Stomach (tissue), 19 donors: ENCODE measurements at places on chromosomes 11 and 22. TPM values are rescaled to one million over a fixed set of nuclear protein-coding genes. Genes with fewer than 3 reads are reported as not detected.

Gene CYP2R1
- 38.2 TPM for total RNA-seq

Gene MIAT
- total RNA-seq = 5.1 TPM

Gene TRIM29
- total RNA-seq = 2.3 TPM

Gene TSPAN32
- not detected for total RNA-seq

Gene OR6A2
- not detected for total RNA-seq

DNA sequence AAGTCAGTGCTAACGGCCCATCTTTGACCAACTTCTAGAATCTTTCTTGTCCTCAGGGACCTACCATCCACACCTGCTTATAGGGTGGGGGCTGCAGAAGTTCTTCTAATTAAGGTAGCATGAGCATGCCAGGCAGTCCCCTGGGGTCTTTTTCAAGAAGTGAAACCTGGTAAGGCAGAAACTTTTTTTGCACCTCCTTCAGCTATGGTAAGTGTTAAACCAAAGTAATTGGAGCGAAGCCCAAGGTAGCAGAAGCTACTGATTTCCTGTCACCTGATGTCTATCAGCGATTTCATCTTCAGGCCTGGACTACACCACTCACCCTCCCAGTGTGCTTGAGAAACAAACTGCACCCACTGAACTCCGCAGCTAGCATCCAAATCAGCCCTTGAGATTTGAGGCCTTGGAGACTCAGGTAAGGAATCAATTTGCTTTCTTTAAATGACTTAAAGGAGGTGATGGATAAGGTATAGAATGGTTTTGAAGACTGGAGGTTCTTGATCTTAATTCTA, at the start of gene MS4A1:
Gene MS4A1 (plus strand): TSS at position 317 of the 512 bp plus-strand sequence. CDS start 6,528 bp downstream, outside the sequence.
- peak; percentile 18 for DNase-seq

DNA sequence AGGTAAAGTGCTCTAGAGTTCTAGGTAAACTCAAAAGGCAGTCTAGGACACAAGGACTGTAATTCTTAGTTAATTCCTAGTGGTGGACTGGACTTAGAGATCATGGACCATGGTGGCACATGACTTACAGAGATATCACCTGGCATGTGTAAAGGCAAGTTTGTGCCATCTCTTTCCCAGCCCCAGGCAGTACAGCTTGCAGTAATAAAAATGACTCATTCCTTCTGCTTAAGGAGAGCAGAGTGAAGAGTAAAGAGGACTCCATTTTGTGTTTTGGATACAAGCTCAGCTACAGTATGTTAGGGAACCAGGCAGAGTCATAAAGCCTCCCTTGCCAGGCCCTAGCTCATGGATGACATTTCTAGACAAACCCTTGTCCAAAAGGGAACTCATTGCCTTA, 629.9 kb downstream of the JRKL start:
- DNase-seq = no peak

GRCh38 chr22:20424932-20425565, 12.6 kb downstream of the SCARF2 start:
- DNase-seq = peak; percentile 86

DNA sequence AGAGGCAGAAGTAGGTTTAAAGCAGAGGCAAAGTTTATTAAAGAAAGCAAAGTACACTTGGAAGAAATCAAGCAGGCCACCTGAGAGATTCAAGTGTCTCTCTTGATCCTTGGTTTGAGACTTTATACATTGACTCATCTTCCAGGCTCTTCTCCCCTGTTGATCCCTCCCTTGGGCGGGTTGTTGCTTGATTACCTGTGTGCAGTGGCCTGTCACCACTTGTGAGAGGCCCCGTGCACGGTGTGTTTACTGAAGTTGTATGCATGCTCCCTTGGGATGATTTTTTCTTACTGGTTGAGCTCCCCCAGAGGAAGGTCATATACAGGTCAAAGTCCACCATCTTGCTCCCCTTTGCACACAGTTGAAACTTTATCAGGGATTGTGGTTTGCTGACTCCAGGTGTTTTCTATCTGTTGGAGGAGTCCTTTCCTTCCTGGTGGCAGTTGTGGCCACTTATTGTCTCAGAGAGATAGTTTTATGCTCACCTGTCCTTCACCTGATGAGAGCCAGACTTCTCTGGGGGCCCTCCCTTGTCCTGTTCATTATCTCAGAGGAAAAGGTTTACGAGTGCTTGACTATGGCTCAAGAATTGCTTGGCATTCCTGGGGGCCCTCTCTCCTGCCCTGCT, 16.3 kb upstream of the RBMXL2 start:
- DNase-seq = no peak

- DNase-seq = peak; percentile 82
Observed at GRCh38 chr22:49953027-49953679, 7.4 kb upstream of the PIM3 start.

DNA sequence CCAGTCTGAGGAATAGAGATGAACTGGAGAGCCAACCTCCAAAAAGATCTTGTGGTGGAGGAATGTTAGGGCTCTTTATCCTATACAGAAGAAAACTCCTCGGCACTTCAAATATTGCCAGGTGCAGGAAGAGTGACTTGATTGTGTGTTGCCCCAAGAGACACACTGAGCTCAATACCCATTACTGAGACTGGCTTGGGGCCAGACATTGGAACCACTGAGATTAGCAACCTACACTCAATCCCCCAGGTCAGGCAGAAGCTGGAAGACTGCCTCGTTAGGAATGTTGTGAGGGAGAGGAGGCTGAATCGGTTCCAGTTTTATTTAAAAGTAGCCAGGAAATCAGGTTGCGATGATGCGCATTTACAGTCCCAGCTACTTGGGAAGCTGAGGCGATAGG, 2.4 kb upstream of the SGSM3 start:
- DNase-seq = no peak

DNA sequence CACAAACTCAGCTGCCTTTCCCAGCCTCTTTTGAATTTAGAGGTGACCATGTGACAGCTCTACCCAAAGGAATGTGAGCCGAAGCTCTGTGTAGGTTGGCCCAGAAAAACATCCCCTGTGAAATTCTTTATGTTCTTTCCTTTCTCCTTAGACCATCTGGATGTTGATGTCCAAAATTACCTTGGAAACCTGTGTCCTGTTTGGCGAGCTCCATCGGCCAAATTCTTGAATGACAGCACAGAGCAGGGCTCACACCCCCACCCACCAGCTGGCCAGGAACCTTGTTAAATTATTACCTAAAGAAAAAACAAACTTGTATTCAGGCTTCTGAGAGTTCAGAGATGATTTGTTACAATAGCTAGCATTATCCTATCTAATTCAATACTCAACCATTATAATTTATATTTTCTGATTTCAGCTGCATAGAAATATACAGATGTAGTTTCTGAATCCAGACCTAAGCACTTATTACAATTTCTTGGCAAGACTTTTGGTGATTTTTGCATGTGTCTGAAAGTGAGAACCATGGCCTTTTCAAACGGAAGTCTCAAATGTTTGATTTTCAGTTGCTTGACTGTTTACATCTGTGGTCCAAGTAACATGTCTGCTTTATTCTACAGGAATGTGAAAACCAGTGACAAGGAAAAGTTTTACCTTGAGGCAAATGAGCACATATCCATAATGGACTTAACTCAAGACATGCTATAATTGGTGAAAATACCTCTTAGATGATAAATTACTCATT, 554.2 kb downstream of the NTM start:
- no peak for DNase-seq

DNA sequence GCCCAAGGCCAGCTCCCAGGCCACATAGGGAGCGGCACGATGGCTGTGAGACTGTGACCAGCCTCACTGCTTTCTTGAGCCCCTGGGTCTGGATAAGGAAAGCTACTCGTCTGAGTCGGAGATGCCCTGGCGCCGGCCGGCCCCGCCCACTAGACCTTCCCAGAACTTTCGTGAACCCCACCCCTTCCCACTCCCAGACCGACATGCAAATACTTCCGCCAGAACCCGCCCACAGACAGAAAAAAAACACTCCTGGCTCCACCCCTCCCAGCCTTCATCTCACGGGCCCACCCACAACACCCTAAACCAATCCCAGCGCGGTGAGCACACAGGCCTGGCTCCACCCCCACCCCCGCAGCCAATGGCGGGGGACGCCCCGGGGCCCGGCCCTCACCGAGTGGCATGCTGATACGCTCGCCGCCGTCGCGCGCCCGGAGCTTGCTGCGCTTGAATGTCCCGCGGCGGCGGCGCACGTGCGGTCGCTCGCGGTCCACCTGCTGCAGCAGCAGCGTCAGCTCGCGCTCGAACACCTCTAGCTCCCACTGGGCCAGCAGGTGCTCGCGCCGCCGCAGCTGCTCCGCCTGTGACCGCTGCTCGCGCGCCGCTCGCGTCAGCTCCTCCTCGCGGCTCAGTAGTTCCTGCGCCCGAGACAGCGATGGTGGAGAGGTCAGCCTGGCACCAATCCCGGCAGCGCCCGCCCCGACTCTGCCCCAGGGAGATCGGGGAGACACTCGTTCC, 7.0 kb downstream of the MAP3K11 start:
- peak; percentile 95 for DNase-seq

DNA sequence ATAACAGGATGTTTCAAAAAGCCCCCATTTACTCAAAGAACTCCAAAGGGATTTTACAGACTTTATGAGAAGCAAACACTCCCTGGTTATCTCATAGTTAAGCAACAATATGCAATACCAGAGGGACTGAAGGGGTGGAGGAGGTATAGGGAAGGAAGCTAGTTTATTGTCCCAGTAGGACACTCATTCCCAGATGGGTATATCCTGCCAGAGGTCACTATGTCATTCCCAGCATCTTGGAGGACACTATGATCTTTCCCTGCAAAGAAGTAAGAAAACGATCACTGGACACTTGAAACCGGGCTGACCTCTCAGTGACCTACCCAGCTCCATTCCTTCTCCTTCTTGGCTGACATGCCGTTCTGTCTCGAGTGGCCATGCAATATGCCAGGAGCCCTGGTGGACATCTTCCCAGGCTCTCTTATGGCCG, 114.5 kb downstream of the NAT10 start:
- no peak for DNase-seq

DNA sequence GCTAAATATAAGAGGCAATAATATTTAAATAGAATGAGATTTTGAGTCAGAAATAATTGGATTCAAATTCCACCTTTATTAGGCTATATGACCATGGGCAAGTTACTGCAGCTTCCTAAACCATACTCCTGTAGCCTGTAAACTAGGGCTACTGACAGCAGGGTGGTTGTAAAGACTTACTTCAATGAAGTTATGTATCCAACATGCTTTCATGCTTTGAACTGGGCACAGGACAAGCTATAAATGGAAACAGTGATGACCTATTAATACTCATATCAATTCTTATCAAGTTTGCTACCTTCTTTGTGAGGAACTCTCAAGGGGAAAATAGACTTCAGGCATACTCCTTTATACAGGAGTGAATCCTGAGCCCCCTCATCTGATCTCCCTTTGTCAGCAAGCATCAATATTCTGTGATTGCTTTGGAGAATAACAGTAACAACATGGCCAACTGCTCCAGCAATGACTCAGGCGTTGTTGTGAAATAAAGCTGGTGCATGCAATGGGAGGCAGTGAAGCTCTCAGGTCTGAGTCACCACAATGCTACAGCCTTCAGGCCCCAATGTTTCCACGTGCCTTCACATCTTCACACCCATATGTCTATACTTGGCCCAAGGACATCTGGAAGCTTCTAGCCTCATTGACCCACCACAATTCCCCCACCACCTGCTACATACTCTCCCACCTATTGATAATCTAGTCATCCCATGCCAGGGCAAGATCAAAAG, 102.5 kb downstream of the KCNA4 start:
- DNase-seq = no peak

DNA sequence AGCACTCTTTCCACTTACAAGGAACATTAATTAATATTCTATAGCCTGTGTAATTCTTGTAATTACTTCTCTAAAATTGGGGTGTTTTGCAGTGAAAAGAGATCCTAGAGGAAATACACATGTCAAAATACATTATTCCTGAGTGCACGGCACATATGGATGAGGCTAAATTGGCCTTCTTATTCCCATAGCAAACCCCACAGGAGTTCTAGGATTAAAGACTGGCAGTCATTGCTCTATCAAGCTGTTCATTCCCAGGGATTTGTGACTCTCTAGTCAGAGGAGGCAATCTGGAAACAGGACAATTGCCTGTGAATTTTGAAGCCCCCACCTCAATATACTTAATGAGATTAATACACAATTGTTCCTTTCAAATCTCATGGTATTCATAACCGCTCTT, 145.9 kb upstream of the OPCML start:
- DNase-seq = no peak

- DNase-seq = no peak
Observed at GRCh38 chr11:14112721-14113120, 150.2 kb downstream of the SPON1 start.

DNA sequence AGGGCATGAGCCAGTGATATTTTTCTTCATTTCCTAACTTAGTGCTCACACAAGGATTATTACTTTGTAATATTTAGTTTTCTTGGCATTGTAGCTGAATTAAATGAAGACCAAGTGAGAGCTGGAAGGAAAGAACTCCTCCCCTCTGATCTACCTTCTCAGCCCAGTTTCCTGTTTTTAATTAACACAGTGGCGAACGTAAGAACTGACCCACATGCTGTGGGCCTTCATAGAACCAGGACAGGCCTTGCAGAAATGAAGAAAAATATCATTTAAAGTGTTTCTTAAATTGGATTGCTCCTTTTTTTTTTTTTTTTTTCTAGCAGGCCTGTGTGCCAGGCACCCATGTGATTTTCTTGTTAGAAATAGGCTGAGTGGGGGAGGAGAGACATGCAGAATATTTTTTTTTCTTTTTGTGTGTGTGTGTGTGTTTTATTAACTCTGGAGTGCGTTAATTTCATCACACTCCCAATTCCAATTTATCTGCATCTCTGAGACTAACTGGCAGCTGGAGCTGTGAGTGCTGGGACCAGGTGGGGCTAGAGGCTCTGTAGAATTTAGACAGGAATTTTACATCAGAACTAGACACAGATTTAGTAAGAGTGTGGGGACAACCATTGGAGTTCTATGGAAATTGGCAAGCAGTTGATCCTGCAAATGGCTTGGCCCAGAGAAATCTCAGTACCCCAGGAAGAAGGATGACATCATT, 320.5 kb downstream of the DDX10 start:
- DNase-seq = peak; percentile 5

- peak; percentile 81 for DNase-seq
Observed at GRCh38 chr22:42645938-42646568, 3.1 kb downstream of the CYB5R3 start.

GRCh38 chr11:116990061-116990473, 108.2 kb downstream of the SIK3 start:
- DNase-seq = peak; percentile 76
